ENCODE measurements at places on chromosomes 6 and 20.

DNA sequence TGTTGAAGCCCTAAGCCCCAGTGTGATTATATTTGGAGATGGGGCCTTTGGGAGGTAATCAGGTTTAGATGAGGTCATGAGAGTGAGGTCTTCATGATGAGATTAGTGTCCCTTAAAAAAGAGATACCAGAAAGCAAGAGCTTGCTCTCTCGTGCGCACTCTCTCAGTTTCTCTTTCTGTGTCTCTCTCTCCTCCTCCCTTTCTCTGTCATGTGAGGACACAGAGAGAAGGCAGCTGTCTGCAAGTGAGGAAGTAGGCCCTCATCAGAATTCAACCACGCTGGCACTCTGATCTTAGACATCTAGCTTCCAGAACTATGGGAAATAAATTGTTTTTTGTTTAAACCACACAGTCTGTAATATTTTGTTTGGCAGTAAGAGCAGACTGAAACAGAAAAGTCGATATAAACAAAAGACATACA lies 180.5 kb downstream of the IBTK start:
- DNase-seq: no peak

- DNase-seq: no peak
Observed at GRCh38 chr6:10140824-10141223, 274.1 kb downstream of the TFAP2A start.

DNA sequence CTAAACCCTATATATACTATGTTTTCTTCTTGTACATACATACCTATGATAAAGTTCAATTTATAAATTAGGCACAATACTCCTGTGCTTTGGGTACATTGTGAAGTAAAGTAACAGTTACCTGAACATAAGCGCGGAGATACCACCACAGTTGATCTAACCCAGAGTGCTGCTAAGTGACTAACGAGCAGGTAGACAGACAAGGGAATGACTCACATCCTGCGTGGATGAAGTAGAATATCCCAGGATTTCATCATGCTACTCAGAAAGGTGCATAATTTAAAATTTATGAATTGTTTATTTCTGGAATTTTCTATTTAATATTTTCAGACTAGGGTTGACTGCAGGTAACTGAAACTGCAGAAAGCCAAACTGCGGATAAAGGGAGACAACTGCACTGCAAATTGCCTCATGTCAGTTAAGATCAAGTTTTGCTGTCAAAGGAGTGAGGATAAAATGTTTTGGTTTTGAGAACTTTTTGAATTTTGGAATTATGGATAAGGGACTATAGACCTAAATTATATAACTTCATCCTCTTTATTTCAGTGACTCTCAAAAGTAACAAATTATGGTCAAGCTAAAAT lies 14.4 kb downstream of the MKKS start:
- no peak for DNase-seq

GRCh38 chr20:600141-600540 lies 10.0 kb downstream of the TCF15 start:
- DNase-seq: no peak

GRCh38 chr6:131636880-131637792 lies at the start of gene ENPP3:
TSS of gene ENPP3 (plus strand) at chr6:131637302. CDS start at chr6:131637385, 83 bp downstream.
- no peak for DNase-seq

DNA sequence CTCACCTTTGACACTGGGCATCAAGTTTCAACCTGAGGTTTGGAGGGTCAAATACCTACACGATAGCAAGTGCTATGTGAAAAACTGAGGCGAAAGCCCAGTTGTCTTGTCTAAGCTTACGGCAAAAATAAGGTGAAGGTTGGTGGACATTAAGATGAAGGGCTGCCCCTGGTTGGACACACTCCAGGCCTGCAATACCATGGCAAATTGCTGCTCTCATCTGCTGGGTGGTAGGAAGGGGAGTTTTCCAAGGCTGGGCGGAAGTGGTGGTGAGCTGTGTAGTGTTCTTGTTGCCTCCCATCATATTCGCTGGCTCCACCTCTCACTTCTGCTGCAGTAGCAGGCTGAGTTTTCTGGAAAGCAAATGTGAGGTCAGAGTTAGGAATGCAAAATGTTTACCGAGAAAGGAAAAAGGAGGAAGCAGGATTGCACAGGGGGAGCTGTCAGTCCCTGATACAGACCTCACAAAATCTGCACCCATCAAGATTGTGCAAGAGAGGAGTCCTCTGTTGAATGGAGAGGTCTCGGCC lies 33.7 kb downstream of the SCP2D1 start:
- DNase-seq: no peak

DNA sequence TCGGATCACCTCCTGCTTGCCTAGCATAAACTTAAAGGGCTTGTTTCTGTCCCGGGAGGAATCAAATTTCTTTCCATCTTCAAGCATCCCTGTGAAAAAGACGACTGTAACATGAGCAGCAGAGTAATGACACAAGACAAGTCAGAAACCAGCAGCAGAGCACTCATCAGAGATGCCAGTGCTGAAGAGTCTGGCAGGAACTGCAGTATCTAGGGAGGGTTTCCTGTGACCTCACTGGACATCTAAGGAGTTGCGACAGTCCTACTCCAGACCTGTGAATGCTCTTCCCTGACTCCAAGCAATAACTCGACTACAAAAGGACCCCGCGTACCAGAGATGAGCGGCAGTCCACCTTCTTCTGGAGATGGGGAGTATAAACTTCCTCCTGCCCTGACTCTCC lies 17.3 kb downstream of the FKBP1A start:
- DNase-seq: no peak

DNA sequence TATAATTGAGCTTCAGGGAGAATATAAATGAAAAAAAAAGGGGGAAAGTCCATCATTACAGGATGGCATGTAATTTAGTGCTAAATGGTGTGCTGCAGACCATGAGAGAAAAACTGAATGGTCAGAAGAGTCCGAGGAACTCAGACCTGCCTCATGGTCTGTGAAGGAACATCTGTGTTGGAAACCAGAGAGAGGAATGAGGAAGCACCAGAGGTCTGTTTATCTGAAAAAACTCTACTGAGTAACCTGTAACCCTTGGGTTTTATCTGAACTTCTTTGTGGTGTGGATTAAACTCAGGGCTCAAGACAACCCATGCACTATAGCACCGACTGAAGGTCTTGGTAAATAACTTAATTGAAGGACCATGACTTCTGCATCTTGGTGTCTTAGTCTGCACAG lies 108.1 kb downstream of the RNF144B start:
- DNase-seq: no peak

DNA sequence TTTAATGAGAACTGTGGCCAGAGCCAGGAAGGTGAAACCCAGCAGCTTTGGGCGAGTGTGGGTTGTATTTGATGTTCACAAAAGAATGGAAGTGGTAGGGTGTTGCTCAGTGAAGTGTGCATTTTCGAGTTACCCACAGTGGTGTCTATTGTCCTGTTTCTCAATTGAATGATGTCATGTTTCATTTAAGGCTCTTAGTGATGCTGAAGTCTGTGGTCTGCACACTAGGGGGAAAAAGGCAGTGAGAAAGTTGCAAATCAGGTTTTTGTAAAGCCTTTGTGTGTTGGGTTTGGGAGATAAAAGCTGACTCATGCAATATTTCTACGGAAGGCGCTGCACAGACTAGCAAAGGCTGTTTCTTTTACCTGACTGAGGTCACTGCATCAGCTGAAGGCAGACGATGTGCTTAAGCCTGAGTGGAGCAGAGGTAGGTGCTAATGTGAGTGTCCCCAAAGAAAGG lies 121.1 kb downstream of the PLEKHG1 start:
- DNase-seq: no peak
